ENCODE measurements at places on chromosomes 2 and 18. TPM values are rescaled to one million over a fixed set of nuclear protein-coding genes. Genes with fewer than 3 reads are reported as not detected.

DNA sequence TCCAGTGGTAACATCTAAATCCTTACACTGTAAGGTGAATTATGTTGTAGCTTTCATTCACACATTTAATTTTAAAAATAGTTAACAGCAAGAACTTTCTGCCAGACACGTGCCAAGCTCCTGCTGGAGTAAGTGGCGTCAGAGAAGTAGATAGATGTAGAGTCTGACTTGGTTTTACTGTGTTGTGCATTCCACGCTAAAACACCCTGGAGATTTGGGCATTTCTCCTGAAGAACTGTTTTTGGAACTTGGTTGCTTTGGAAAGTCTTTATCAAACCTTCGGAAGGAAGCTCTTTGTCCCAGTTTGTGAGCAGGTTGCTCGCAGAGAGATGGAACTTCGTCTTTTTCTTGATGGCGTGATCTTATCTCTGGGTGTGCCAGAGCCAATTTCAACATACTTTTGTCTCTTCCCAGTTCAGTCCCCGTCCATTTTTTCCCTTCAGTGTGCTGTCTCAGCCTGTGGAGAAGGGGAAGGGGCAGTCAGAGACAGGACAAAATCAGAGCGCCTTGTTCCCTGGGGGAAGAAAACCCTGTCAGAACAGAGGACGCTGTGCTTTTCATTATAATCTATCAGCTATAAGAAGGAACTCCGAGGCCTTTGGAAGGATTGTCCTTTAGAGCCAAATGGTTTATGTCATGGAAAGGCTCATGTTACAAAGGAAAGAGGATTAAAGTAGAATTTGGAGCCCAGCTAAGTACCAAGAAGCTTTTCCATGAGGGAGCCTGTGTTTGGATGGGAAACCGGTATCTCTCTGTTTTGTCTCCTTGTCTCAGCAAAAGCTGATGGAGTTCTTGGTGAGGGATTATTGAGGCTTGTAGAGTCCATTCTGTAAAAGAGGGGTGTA lies 18.9 kb downstream of the GRHL1 start:
- no peak overlapping the region for H3K4me3 ChIP-seq
- H3K36me3 ChIP-seq = no peaks in the 10 kb centered on the region
- DNase-seq = no peak
- no peaks in the 10 kb centered on the region for H3K27me3 ChIP-seq
- H3K27ac ChIP-seq = no peak overlapping the region

GRCh38 chr18:5972298-5972697 lies 77.0 kb upstream of the TMEM200C start:
- H3K4me1 ChIP-seq = no peaks in the 10 kb centered on the region
- no peaks in the 10 kb centered on the region for H3K36me3 ChIP-seq
- no peak overlapping the region for H3K4me3 ChIP-seq
- no peaks in the 10 kb centered on the region for H3K27me3 ChIP-seq
- DNase-seq = no peak

DNA sequence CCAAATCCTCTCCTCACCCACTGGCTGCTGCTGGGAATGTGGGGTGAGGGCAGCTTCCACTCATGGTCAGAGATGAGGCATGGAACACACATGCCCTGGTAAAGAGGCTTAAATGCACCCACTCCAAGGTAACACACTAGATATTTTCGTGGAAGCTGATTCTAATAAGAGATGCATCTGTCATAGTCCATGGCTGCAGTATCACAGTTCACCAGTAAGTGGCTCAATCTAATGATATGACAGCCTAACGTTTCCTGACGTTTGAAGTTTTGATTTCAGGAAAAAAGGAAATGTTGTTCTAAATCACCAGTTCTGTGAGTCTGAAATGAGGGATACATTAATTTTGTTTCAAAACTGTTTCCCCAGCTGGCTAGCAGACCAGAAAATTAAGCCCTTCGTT lies 38.2 kb downstream of the LCT start:
- DNase-seq = no peak
- H3K4me3 ChIP-seq = no peak overlapping the region
- no peaks in the 10 kb centered on the region for H3K36me3 ChIP-seq
- H3K4me1 ChIP-seq = no peaks in the 10 kb centered on the region

GRCh38 chr2:109614715-109615636 lies 812 bp downstream of the SOWAHC start:
- DNase-seq = peak; percentile 61
- no peaks in the 10 kb centered on the region for H3K36me3 ChIP-seq
- no peaks in the 10 kb centered on the region for H3K27me3 ChIP-seq
- H3K4me1 ChIP-seq = peaks cover 16% of the 10 kb centered on the region
- H3K4me3 ChIP-seq = peak overlapping the region; percentile 85

DNA sequence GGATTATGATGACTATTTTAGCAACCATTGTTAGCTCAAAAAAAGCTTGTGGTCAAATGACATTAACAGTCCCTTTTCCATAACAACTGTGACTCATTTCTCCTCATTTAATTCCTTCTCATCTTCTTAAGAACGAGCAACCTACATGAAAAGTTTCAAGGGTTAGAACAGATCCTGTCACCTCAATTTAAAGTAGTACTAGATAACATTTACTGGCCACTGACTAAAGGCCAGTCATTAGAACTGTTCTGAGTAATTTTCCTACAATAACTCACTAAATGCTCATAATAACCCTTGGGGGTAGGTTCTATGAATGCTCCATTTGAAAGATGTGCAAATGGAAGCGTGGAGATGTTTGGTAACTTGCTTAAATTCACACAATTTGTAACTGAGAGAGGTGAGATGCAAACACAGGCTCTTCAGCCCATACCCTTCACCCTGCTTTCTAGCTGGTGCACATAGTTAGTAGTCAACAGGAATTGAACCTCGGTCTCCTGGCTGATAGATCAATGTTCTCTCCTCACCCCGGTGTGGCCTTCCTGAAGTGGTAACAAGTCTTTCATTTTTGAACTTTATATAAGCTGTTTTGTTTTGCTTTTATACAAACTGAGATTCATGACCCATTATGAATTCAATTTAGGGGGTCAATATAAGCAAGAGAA lies 212.5 kb downstream of the SETBP1 start:
- H3K4me1 ChIP-seq = peaks cover 5% of the 10 kb centered on the region
- no peaks in the 10 kb centered on the region for H3K36me3 ChIP-seq
- no peaks in the 10 kb centered on the region for H3K27me3 ChIP-seq
- DNase-seq = no peak

DNA sequence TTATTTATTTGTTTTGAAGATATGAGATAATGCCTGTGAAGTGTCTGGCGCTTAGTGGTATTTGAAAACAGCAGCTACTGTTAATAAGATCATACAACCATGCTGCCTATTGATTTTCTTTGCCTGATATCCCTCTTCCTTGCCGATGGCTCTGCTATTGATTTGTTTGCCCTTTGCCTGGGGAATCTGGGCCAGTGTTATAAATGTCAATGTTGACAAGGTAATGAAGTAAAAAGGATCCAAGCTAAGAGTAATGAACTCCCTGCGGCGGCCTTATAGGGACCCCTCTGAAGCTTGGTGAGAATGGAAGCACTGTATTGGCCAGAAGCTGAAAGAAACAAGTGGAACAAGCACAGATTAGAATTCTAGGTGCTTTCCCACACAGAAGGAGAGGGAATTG lies 854.6 kb downstream of the CNTNAP5 start:
- H3K4me3 ChIP-seq = no peak overlapping the region
- no peak for DNase-seq
- no peaks in the 10 kb centered on the region for H3K4me1 ChIP-seq
- no peaks in the 10 kb centered on the region for H3K27me3 ChIP-seq
- H3K36me3 ChIP-seq = no peaks in the 10 kb centered on the region
- no peak overlapping the region for H3K27ac ChIP-seq

DNA sequence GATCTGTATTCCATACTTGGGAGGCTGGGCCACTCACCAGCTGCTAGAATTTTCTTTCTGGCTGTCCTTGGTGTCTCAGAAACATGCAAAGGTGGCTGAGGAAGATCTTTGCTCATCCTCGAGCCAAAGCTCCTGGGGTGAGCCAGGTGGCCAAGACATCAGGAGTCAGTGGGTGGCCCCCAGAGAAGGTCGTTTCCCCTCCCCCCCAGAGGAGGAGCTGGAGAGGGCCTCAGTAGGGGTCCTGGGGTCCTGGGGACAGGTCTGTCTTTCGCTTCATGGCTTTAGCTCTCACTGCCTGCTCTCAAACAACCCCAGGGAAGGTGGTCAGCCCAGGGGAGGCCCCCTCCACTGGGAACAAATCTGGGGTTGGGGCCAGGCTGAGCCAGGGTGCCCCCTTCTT lies 13.6 kb downstream of the KCNK3 start:
- H3K27ac ChIP-seq = no peak overlapping the region
- DNase-seq = no peak
- no peaks in the 10 kb centered on the region for H3K27me3 ChIP-seq
- H3K4me3 ChIP-seq = no peak overlapping the region
- peaks cover 6% of the 10 kb centered on the region for H3K4me1 ChIP-seq
- H3K36me3 ChIP-seq = no peaks in the 10 kb centered on the region

The CCDC121 gene
- total RNA-seq = 8.8 TPM

The TMBIM1 gene
- 106 TPM for total RNA-seq

All from ovary (tissue), 10 donors.